ENCODE measurements at places on chromosomes 16 and 17.
A peak's percentile ranks its signal among the peaks of the same experiment; 100 is the strongest.

DNA sequence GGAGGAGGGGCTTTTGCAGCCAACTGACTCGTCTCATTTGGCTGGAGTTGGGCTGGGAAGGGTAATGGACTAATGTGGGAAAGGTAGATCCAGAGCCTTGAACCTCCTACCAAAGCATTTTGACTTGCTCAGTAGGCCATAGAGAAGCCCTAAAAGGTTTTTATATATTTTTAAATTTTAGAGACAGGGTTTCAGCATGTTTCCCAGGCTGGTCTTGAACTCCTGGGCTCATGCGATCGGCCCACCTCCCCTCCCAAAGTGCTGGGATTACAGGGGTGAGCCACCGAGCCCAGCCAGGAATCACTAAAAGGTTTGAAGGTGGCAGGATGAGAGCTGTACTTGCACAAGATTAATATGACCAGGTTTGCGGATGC, 2.0 kb upstream of the PITPNC1 start:
- peak overlapping the region; percentile 81 for H3K4me3 ChIP-seq
- H3K27me3 ChIP-seq, result no peaks in the 10 kb centered on the region
- H3K36me3 ChIP-seq, result peaks cover 11% of the 10 kb centered on the region
- DNase-seq, result no peak

- no peak overlapping the region for H3K4me3 ChIP-seq
- H3K27me3 ChIP-seq, result no peaks in the 10 kb centered on the region
- H3K4me1 ChIP-seq, result peaks cover 3% of the 10 kb centered on the region
- no peak overlapping the region for H3K27ac ChIP-seq
- DNase-seq, result no peak
Measured at GRCh38 chr17:77897741-77898301, 60.7 kb upstream of the TNRC6C start.

DNA sequence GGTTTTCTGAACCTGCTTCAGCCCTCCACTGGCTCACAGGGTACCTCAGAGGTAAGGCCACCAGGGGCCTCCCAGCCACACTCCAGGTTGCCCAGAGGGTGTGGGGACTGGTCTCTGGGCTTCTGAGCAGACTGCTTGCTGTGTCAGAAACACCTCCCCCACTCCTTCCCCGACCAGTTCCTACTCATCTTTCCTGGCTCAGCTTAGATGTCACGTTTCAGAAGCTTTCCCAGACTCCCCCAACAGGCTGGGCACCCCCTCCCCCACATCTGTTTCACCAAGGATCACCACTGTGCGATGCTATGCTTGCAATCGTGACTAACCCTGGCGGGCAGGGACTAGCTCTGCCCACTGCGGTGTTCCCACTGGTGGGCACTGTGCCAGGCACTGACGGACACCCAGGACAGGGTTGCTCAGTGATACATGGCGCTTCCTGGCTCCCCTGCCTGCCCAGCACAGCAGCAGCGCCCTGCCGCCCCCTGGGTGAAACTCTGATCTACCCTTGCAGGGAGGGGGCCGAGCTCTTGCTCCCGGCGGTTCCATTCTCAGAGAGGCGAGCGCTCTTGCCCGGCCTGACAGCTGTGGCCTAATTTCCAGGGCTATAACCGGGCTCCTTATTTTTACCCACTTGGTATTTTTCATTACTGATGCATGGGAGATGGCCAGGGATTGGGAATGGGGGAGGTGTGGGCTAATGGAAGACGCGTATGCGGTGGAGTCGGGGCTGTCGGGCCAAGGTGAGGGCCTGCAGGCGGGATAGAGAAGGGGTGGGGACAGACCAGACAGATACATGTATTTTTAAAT, 29.4 kb upstream of the MTSS2 start:
- peaks cover 13% of the 10 kb centered on the region for H3K36me3 ChIP-seq
- H3K4me3 ChIP-seq, result no peak overlapping the region
- H3K27me3 ChIP-seq, result no peaks in the 10 kb centered on the region

DNA sequence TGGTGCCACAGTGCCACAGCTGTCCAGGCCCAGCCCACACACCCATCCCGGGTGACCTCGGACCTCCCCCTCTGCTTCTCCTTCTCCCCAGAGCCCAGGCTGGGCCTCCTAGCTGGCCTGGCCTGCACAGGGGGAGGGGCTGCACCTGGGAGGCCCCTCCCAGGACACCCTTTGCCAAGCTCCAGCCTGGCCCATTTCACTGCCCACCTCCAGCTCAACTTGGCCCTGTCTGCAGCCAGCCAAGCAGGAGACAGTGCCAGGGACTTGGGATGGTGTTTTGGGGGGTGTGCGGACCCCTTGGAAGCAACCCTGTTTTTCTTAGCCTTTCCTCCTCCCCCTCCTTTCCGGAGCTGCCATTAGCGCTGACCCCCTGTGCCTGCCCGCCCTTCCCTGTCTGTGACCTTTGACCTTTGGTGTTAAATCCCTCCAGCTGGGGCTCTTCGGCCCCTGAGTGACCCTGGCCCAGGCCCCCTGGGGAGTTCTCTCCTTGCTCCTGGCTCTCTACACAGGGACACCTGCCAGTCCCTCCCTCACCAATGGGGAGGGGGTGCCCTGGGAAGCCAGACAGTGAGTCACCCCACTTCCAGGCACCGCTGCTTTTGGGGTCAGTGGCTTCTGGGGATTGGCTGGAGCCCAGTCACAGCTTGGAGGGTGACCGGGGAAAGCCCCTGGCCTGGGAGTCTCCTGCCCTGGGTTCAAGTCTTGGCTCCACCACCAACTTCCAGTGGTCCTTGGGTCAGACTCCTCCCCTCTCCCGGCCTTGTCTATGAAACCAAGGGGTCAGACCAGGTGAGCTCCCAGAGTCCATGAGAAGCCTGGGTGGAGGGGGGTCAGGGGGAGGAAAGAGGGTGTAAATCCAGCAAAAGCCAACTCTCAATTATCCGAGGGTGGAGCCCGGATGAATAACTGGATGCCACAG, 1.9 kb downstream of the GLIS2 start:
- peaks cover 30% of the 10 kb centered on the region for H3K4me1 ChIP-seq
- H3K4me3 ChIP-seq, result peak overlapping the region; percentile 44
- no peaks in the 10 kb centered on the region for H3K36me3 ChIP-seq
- H3K27ac ChIP-seq, result no peak overlapping the region
- H3K27me3 ChIP-seq, result peaks cover 13% of the 10 kb centered on the region
- DNase-seq, result no peak

DNA sequence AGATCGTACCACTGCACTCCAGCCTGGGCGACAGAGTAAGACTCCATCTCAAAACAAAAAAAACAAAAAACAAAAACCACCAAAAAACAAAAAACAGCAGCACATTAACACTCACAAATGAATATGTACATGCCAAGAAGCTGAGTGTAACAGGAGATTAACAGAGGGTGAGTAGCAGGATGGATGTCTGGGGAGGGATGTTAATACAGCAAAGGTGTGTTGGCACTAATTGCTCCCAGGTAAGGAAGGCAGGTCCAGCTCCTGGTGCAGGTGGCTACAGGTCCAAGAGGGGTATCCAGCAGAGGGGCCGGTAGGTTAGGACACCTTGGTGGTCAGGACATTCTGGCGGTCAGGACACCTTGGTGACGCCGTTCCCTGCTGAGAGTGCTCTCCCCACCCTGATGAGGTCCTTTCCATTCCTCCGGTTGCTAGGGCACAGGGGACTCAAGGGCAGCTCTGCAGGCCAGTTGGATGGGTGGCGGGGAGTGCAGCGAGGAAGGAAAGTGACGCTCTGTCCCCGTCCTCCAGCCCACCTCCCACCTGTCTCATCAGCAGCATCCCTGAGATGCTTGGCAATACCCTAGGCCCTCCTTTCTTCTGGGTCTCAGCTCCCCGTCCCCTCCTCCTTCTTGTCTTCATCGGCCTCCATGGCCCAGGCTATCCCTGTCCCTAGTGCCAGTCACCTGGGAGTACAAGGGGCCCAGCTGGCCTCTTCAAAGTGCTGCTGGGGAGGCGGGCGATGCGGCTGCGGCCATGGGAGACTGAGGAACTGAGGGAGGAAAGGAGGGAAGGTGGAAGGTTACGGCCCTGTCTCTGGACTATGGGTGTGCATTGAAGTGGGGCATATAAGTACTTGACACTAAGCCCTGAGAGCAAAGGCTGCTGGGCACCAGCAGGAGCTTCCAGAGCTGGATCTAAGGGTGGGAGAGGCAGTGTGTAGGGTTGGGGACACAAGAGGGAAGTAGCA, 10.7 kb upstream of the GFAP start:
- no peak overlapping the region for H3K27ac ChIP-seq
- peaks cover 50% of the 10 kb centered on the region for H3K36me3 ChIP-seq
- H3K27me3 ChIP-seq, result no peaks in the 10 kb centered on the region
- DNase-seq, result no peak
- no peak overlapping the region for H3K4me3 ChIP-seq

DNA sequence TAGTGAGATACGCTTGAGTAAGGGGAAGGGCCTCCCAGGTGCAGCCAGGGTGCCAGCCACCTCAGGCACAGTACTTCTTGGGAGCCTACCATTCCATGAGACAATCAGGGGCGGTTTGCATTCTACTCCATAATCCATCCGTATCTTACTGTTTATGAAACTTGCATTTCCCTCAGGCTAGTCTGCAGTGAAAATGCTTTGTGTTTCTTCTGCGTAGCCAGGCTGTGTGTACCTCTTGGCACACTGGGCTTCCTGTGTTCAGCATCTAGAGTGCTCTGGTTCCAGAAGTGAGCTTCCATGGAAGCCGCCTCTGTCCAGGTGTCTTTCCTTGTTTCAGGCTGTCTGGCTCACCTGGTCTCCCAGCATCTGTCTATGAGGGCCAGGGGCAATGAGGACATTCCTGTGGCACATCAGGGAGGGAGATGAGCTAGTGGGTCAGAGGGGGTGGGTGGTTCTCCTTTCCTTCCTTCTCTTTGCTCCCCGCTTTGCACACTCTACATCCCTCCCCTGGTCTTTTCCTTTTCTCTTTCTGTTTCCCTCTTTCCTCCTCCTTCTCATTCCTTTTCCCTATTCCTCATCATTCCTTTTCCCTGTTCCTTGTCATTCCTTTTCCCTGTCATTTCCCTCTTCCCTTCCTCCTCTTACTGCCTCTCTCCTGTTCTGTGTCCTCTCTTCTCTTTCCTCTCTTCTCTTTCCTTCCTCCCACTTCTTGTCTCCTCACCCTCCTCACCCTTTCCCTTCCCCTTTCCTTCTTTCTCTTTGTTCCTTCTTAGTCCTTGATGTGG, 386.5 kb downstream of the CPPED1 start:
- H3K4me1 ChIP-seq, result peaks cover 5% of the 10 kb centered on the region
- no peaks in the 10 kb centered on the region for H3K27me3 ChIP-seq
- H3K27ac ChIP-seq, result no peak overlapping the region
- no peak overlapping the region for H3K4me3 ChIP-seq
- DNase-seq, result no peak

DNA sequence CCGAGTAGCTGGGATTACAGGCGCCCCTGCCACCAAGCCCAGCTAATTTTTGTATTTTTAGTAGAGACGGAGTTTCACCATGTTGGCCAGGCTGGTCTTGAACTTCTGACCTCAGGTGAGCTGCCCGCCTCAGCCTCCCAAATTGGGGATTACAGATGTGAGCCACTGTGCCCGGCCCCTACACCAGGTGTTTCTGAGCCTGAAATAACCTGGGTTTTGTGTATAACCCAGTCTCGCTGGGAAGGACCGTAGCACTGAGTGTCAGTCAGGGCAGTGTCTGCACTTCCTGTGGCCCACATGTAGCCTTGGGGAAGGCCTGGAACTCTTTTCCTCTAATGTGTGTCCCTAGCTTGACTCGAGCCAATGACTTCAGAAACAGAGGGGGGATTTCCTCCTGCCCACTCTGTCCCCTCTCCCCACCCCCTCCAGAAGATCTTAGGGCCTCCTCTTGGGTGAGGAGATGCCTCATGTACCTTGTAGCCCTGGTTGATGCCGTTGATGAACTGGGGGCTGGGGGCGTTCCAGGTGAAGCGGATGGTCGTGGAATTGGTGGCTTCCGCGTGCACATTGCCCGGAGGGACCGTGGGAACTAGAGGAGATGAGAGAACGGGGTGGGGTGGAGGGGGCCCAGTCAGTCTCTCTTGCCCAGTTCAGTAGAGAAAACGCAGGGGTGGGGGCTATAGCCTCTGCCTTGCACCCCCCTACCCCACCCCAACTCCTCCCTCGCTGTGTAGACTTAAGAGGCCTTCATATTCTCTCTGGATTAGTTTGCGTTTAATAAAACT, 102.6 kb upstream of the CDC42EP4 start:
- 0 out of 2 replicates have a peak, but pooled peaks cover 4% of the 10 kb centered on the region for H3K4me1 ChIP-seq
- no peak overlapping the region for H3K4me3 ChIP-seq
- DNase-seq, result no peak
- H3K27me3 ChIP-seq, result no peaks in the 10 kb centered on the region
- H3K36me3 ChIP-seq, result peaks cover 23% of the 10 kb centered on the region

Data from WTC11 (cell line).